ENCODE measurements at places on chromosomes 6 and 20.

GRCh38 chr6:112218563-112218962 is 35.8 kb downstream of the LAMA4 start:
- peak; percentile 29 for DNase-seq

GRCh38 chr6:33740204-33740608 is 6.5 kb downstream of the IP6K3 start:
- no peak for DNase-seq

GRCh38 chr6:15990179-15990578 is 138.7 kb upstream of the MYLIP start:
- DNase-seq: no peak

DNA sequence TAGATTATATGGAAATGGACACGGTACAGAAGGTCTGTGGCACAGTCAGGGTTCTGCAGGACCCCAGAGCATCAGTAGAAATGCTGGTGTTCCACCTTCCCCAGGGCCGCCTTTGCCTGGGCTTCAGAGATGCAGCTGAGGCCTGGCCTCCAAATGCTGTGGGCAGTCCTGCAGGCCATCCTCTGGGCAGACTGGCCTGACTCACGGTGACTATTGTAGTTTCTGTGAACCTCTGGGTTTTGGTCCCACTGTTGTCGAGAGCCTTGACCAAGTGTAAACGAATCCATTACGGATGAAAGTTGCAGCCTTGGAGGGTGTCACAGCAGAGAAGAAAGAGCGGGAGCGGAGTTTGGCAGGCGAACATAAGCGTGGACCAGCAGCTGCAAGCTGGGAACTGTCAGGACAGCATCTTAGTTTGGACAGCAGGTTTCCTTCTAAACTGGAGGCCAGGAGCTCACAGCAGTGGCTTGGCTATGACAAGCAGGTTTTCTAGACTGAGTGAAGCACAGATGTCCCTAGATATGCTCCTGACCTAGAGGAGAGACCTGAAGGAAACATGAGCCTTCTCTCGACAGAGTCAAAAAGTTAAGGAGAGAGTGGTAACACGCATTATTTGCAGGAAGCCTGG is 46.2 kb upstream of the BCLAF1 start:
- no peak for DNase-seq
